ENCODE measurements at places on chromosomes 3 and 15. TPM values are rescaled to one million over a fixed set of nuclear protein-coding genes. Genes with fewer than 3 reads are reported as not detected.

- DNase-seq, result no peak
Measured at GRCh38 chr15:25728816-25729215, 134.3 kb downstream of the ATP10A start.

The PRSS50 gene
- polyA plus RNA-seq, result not detected

DNA sequence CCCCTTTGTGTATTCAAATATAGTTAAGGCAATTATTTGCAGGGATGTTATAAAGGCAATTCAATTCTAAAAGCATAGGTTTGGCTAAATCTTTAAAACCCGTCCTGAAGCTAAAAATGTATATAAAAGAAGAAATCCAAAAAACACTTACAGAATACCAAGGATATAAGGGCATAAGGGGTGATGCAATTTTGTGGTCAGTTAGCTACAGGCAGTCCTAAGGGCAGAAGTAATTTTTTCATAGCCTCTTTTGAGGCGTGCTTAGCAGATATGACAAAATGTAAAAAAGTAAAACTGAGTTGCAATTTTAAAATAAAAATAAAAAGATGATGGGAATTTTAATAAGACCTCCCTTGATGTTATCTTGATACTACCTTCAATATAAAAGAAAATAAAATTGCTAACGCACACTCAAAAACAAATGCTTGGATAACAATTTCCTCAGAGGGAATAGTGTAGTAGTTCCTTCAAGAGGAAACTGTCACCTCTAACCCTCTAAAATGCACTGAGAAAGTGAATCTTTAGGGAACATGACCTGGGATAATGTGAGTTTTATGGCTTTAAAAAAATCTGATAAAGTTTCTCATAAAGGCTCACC is 104.2 kb downstream of the MYH15 start:
- DNase-seq, result no peak

The CHRFAM7A gene
- polyA plus RNA-seq, result 0.04 TPM

The SGO1 gene
- 1.6 TPM for polyA plus RNA-seq

DNA sequence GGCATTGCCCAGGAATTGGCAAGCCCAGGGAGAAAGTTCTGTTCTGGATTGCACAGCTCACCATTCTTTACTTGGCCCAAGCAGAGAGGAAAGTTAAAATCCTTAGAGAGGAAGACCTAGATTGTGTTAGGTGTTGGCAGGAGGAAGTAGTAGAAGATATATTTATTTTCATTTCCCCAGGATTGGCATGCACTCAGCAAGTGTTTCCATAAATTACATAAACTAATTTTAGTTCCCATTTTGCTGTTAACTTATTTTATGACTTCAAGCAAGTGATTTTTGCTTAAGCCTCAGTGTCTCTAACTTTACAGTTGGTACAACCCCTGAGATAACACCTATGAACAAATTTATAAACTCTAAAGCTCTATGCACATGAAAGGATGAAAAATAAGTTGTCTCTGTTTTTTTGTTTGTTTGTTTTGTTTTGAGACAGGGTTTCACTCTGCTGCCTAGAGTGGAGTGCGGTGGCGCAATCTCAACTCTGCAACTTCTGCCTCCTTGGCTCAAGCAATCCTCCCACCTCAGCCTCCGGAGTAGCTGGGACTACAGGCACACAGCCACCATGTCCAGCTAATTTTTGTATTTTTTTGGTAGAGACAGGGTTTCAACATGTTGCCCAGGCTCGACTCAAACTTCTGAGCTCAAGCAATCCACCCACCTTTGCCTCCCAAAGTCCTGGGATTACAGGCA is 31.2 kb upstream of the TOP2B start:
- no peak for DNase-seq

DNA sequence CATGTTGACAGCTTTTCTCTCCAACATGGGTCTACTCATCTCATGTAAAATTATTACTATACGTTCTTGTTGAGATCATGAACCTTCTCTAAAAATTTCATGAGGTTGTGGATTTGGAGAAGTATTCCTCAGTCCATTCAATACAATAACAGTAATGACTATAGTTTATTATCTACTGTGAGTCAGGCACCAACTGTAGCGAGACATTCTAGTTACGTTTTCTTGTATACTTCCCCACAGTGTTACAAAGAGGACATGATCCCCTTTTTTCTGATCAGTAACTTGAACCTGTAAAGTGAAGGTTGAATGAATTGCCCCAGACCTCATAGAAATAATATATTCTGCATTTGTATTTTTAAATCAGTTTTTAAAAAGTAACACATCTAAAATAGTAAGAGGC is 76.4 kb downstream of the AKAP13 start:
- DNase-seq, result no peak

DNA sequence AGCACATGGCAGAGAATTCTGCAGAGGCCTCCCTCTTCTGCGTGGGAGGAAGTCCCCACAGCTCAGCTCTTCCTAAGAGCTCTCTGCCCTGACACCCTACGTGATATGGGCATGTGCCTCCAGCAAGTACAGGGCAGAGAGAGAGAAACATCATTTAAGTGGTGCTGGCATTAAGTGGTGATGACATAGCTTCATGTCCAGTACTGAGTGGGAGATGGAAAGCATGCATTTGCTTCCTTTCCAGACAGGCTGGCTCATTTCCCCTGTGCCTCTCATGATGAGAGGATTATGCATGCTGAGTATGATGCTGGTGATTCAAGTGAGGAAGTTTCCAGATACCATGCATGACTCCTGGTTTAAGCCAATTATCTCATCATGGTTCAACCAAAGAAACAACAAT is 26.9 kb downstream of the BFSP2 start:
- DNase-seq, result no peak

DNA sequence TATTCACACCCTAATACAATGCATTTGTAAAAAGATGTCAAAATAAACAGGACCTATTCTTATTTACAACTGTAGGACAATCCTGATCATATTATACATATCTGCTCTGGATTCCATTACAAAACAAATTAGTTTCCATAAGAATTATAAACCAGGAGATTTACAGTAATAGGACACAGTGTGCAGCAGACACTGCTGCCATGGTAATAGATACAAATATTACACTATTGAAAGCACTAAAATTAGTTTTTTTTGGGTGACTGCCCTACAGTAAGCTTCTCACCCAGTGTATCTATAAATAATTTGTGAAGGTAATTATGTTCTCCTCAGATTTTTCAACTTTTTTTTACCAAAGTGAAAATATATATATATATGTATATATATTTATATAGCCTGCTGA is 47.9 kb downstream of the USF3 start:
- DNase-seq, result no peak

DNA sequence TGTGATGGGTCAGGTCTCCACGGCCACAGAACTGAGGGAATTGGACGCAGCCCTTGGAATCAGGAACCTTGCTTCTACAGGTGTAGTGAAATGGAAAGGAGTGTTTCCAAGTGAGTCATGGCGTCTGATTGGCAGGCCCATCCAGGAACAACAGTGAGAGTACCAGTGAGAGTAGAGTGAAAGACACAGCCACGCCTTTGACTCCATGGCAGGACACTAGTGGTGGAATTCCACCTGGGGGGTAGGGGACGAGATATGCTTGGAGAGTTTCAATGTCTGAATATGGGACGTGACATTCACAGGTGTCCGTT is 3.0 kb upstream of the SLC28A1 start:
- no peak for DNase-seq

DNA sequence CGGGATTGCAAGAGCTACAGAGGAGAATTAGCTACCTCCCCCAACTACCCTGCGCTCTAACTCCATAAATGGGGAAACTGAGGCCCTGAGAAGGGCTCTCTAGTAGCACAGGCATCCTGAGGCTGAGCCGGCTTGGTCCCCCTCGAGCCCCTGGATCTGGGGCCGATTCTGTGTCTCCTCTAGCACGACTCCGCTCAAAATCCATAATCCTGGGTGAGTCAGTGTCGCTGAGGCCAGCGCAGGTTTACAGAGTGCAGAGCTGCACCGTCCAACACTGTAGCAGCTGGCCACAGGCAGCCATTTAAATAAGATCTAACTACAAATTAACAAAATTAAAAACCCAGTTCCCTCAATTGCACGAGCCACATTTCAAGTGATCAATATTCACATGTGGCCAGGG is 10.8 kb downstream of the GATA2 start:
- DNase-seq, result no peak

- DNase-seq, result no peak
Measured at GRCh38 chr15:95377258-95377852, 953.1 kb upstream of the NR2F2 start.

DNA sequence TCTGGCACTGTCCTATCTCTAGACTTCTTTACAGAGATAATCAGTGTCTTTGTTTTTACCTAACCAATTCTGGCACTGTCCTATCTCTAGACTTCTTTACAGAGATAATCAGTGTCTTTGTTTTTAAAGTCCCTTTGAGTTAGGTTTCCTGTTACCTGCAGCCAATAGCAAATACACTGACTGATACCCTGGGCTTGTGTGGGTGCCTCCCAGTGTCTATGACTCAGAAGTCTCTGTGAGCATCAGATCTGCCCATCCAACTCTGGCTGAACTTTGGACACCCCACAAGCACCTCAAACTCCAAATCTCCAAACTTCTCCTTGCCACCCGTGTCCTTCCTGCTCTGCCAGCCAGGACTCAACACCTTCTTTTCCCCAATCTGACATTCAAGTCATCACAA is 30.4 kb downstream of the SLC41A3 start:
- DNase-seq, result no peak

The LYZL4 gene
- not detected for polyA plus RNA-seq

- DNase-seq, result no peak
Measured at GRCh38 chr3:78689378-78689777, 1078.4 kb downstream of the ROBO1 start.

GRCh38 chr3:29932696-29933325 is 651.9 kb downstream of the RBMS3 start:
- no peak for DNase-seq

The GPR176 gene
- polyA plus RNA-seq, result 241 TPM

The TMOD3 gene
- 16.5 TPM for polyA plus RNA-seq

DNA sequence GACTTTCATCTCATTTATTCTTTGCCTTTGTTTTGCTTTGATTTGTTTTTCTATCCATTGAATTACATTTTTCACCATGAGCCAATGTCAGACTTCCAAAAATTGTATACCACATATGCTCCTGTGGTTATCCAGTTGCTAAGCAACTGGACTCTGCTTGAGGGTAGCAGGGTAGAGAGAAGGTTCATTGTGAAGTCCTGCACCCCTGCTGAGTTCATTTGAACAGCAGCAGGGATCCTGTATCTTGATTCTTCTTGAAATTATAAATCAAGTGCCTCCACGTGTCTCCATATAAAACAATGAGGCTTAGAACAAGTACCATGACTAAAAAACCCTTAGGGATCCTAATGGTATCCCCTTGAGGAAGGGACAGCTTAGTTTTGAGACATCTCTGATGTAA is 449.3 kb downstream of the ROBO2 start:
- DNase-seq, result no peak

DNA sequence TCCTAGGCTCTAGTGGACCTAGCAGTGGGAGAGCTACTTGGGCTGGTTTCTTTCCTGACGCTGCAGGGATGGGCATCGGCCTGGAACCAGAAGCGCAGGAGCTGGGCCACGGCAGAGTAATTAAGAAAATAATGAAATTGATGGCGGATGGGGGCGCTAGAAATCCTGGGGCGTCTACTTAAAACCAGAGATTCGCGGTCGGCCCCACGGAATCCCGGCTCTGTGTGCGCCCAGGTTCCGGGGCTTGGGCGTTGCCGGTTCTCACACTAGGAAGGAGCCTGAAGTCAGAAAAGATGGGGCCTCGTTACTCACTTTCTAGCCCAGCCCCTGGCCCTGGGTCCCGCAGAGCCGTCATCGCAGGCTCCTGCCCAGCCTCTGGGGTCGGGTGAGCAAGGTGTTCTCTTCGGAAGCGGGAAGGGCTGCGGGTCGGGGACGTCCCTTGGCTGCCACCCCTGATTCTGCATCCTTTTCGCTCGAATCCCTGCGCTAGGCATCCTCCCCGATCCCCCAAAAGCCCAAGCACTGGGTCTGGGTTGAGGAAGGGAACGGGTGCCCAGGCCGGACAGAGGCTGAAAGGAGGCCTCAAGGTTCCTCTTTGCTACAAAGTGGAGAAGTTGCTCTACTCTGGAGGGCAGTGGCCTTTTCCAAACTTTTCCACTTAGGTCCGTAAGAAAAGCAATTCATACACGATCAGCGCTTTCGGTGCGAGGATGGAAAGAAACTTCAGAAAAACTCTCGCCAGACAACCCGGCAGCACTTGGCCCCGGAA is 6.1 kb downstream of the SOX14 start:
- DNase-seq, result no peak

The PPP1R14D gene
- not detected for polyA plus RNA-seq

DNA sequence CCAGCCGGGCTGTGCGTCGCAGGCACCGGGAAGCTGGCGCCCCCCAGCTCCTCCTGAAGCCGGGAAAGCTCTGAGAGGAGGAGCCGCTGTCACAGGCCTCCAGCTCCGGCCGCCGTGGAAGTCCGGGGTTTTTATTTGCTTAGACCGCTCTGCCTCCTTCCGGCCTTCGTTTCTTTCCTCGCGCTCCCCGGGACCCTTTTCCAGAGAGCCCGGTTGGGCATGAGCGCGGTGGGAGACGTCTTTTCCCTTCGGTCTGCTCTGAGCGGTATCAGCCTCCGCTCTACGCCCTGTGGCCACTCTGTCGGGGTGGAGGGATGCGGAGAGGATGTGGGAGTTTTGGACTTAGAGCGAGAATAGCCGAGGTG is 559 bp downstream of the SENP5 start:
- no peak for DNase-seq

GRCh38 chr15:95192923-95193322 is 961.6 kb downstream of the MCTP2 start:
- DNase-seq, result no peak

The GOLGA8Q gene
- polyA plus RNA-seq, result 0.50 TPM

DNA sequence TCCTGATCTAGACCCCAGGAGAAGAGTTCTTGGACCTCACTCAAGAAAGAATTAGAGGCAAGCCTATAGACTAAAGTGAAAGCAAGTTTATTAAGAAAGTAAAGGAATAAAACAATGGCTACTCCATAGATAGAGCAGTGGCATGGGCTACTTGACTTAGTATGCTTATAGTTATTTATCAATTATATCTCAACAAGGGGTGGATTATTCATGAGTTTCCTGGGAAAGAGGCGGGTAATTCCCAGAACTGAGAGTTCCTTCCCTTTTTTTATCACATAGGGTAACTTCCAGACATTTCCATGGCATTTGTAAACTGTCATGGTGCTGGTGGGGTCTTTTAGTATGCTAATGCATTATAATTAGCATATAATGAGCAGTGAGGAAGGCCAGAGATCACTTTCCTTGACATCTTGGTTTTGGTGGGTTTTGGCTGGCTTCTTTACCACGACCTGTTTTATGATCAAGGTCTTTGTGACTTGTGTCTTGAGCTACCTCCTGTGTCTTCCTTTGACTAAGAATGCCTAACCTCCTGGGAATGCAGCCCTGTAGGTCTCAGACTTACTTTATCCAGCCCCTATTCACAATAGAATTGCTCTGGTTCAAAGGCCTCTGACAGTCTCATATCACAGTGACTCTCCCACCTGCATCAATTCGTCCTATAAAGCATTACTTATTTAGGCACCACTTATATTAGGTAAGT is 35.3 kb upstream of the PLSCR2 start:
- no peak for DNase-seq

Measured in BJ (cell line).